ENCODE measurements at places on chromosomes 2 and 18.

GRCh38 chr18:32674491-32674890 is 98.3 kb downstream of the KLHL14 start:
- DNase-seq: no peak

DNA sequence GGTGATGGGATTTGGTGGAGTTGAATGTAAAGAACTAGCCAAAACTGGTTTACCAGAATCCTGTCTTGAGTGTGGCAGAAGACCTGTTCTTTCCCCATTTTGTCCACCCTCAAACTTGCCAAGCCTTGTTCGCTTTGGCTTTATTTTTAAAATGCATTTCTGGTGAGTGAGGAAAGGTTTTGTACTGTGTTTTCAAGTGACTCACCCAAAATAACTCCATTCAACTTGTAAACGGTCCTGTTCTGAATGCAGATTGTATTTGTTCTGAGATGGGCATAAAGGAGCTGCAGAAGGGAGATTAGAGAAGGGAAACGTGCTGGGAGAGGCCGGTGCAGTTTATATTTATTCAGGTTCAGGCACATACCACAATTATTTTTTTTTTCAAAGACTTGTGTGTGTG is 5.3 kb upstream of the ITPRID2 start:
- DNase-seq: no peak

DNA sequence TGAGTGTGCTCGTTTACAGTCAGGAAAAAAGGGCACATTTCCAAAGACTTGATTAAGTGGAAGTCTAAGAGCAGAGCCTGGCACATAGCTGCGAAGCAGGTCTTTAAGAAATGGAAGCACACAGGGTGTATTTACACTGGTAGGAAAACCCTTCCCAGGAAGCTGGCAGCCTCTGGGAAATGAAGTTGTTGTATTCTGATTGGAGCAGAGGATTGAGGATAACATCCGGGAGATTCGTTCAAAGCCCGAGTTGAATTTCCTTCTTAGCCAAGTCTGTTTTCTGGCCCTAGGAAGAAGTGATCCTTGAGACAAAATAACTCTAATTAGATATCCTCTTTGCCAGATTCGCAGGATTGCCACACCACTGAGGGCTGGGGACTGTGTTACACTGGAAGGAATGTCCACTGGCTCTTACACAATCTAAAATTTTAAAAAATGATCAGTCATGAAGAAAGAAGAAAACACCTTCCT is 75.9 kb downstream of the ITGB1BP1 start:
- no peak for DNase-seq

- no peak for DNase-seq
Observed at GRCh38 chr2:20479835-20480234, 33.0 kb downstream of the RHOB start.

DNA sequence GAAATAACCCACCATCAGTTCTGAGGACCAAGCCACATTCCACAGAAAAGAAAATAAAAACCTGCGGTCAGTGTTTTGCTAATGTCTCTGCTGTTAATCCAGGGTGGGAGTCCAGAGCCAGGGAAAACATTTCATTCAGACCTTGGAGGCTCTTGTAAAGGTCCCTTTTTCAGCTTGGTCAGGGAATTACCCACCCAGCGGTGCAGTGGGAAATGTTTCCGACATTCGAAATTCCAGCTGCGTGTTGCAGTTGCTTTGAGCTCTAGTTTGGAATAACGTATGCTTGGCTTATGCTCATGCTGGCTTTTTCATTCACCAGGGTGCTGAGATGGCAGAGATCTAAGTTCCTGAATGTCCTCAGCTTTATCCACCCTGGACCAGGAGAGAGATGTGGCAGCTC is 219.1 kb downstream of the TRIB2 start:
- DNase-seq: no peak

Data from CD4-positive, alpha-beta T cell (primary cell).